Activated T-cell treated with anti-CD3 and anti-CD28 coated beads, Interleukin-2, amount 50 U/mL, for 72 hours (primary cell): ENCODE measurements at places on chromosomes 3 and 15. TPM values are rescaled to one million over a fixed set of nuclear protein-coding genes. Genes with fewer than 3 reads are reported as not detected.

The CLDN18 gene
- total RNA-seq, result not detected

The TERC gene
- 5.6 TPM for total RNA-seq

The SPRED1 gene
- total RNA-seq, result 0.77 TPM

The NR2E3 gene
- not detected for total RNA-seq

The SAMD7 gene
- total RNA-seq, result not detected

The GXYLT2 gene
- 0.26 TPM for total RNA-seq

The MAGEL2 gene
- not detected for total RNA-seq

The AGBL1 gene
- not detected for total RNA-seq

The CCDC39 gene
- not detected for total RNA-seq
